ENCODE measurements at places on chromosomes 3 and 15.

DNA sequence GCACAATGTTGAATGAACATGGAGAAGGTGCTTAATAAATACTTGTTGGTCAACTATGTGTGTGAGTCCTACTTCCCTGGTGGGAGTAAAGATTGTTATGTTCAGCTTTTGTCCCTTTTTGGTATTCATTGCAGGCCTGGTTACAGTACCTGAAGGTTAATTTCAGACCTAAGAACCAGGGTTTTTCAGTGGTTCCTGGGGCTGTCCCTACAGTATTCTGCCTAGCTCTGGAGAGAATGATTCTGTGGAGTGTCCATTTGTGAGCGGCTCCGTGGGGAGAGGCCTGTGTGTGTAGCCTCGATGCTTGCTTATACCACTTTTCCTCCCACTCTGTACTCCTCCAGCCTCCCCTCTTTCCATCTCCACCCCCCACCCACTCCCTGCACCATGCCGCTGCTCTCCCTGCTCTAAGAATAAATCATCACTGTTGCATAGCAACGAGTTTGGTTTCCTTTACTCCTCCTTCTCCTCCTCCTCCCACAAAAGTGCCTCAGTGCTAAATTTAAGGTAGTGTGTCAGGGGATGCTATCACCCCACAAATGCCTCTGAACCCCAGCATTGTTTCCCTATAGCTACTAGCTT lies 150.6 kb upstream of the ROPN1 start:
- no peak for DNase-seq

DNA sequence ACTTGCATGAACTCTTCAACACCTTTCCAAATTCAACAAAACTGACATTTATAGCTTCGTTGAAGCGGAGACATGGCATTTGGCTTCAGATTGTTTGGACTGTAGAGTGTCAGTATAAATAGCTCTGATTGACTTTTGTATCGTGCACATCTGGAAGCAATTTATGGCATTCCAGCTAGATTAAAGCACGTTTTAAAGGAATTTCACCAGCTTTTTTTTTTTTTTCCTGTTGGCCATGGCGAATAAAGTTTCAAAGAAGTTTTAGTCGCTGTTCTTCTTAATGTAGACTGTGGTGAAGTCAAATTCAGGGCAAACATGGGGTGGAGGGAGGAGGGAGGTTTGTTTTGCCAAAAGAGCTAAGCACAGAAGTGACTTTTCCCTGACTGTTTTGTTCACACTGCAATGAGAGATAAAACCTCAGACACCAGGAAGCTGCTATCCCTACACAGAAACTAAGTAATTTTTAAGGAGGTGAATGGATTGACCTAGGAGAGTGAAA lies 391.0 kb upstream of the RARB start:
- DNase-seq, result no peak

GRCh38 chr3:111339017-111339416 lies 203.0 kb upstream of the CD96 start:
- DNase-seq, result no peak

DNA sequence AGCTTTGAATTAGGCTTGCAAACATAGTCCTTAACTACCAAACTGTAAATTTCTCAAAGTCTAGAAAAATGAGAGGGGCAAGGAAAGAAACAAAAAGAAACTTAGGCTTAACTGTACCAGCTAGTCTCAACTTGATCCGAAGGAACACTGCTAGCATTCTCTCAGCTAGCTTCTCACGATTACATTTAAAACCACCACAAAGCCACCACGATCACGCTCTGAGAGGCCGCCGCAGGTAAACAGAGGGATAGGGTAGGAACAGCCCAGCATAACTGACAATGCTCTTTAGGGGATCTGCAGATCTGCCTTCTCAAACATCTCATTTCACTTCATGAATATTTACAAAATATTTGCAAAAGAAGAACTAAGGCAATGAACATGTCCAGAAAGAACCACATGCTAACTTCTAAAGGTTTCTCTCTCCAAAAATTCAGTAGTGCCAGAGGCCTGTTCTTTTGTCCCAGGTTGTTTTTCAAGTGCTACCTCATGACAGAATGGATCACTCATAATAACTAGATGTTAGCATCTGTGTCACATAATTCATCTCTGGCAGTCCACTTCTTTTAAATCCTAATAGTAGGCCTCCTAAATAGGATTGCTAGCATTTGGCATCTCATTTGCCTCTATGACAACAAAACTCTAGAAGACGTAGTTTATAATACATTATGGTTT lies 18.9 kb downstream of the VGLL4 start:
- no peak for DNase-seq

GRCh38 chr3:185586686-185587039 lies 568 bp downstream of the SENP2 start:
- no peak for DNase-seq

- DNase-seq, result no peak
These were observed 252.4 kb downstream of the FHIT start for GRCh38 chr3:60998858-60999257.

- peak; percentile 96 for DNase-seq
These were observed 6.4 kb downstream of the CELSR3 start for GRCh38 chr3:48656061-48656840.

GRCh38 chr15:100760357-100760903 lies 119.2 kb upstream of the ALDH1A3 start:
- no peak for DNase-seq

GRCh38 chr15:78047761-78048627 lies 29.5 kb downstream of the TBC1D2B start:
- no peak for DNase-seq

DNA sequence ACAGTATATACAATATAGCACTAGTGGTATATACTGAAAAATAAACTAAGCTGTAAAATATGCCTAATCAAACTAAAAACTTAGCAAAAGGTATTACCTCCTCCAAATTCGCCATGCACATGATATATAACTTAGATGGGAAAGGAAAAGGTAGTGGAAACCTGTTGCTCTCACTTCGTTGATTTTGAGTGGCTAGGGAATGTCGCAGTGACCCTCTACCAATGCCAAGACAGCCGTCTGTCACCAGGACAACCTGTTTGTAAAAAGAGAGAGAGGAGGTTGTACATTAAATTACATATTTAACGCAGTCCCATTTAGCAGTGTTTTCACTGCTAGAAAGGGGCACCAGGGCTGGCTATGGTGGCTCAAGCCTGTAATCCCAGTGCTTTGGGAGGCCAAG lies 11.3 kb downstream of the INTS14 start:
- DNase-seq, result no peak

DNA sequence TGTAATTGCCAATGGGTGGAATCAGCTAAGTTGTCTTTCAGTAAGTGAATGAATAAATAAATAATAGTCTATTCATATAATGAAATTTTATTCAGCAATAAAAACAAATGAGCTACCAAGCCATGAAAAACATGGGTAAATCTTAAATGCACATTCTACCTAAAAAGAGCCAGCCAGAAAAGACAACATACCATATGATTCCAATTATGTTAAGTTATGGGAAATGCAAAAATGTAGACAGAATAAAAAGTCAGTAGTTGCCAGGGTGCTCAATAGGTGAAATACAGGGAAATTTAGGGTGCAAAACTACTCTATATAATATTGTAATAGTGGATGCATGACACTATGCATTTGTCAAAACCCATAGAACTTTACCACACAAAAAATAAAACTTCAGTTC lies 277.2 kb upstream of the EPHA6 start:
- no peak for DNase-seq

GRCh38 chr15:89578146-89578545 lies 2.9 kb downstream of the TICRR start:
- no peak for DNase-seq

- no peak for DNase-seq
These were observed 11.5 kb upstream of the TRPM7 start for GRCh38 chr15:50698101-50698500.

- no peak for DNase-seq
These were observed 167.2 kb upstream of the KCNMB2 start for GRCh38 chr3:178369006-178369405.

DNA sequence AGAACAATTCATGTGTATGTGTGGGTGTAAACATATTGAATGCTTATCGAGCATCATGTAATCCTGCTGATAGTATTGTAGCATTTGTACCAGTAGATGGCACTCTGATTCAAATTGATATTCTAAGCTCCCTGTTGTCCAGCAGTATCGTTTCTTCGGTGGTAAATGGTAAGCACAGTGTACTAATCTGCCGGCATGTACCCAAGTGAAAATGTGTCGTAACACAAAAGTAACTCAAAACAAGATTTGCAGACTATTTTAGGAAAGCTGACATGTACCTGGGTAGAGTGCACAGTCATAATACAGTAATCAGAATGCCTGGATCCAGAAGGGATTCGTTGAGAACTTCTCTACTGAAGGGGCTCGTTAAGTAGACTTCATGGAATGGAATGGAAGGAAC lies 31.7 kb upstream of the MNS1 start:
- peak; percentile 22 for DNase-seq

- DNase-seq, result no peak
These were observed 108.5 kb upstream of the PFN2 start for GRCh38 chr3:150079029-150079739.

DNA sequence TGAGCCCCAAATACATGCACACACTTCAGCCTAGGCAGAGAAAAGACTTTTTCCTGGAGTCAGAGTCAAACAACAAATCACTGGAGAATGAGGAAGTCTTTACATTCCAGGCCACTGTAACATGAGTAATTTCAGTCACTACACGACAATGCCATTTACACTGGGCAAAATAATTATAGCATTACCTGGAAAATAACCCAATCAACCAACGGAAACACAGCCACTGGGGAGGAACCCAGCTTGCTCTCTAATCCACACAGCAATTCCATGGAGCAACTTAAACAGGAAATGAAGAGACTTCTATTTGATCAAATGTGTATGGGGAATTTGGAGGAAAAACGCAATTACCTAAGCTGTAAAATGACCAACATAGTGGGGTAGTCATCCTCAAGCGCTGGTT lies 15.2 kb downstream of the FSTL1 start:
- DNase-seq, result no peak

GRCh38 chr3:177341736-177342419 lies 144.6 kb upstream of the TBL1XR1 start:
- no peak for DNase-seq

DNA sequence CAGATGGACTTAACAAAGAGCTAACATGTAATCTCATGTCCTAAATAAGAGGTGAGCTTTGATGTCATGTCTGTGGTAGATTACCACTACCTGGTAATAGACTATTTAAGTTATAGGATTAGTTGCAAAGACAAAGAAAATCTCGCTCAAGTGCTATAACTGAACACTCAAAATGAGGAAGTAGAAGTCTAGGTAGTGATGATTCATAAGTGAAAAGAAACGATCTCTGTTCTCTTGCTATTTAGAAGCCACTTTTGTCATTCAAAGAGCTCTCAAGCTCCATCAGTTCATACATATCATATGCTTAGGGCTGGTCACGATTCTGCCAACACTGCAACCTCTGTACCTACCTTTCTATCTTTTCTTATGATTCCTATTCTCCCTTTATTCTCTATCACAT lies 110.9 kb downstream of the EDEM1 start:
- peak; percentile 32 for DNase-seq

DNA sequence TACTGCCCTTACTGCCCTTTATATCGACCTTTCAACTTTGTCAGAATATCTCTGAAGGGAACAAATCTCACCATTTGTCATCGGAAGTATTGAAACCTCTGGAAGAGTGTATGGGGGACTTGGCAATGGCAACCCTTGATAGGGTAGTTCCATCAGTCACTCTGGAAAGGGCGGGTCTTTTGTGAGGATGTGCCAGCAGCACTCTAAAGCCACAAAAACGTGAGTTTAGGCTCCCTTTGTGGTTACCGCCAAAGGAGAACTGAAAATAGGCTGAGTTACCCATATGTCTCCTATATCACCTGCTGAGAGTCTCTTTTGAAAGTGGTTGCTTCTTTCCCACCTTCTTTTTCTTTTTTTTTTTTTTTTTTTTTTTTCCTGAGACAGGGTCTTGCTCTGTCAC lies 296.8 kb upstream of the CHRM5 start:
- DNase-seq, result peak; percentile 25

- DNase-seq, result no peak
These were observed 8.4 kb downstream of the PARP14 start for GRCh38 chr3:122688996-122689395.

DNA sequence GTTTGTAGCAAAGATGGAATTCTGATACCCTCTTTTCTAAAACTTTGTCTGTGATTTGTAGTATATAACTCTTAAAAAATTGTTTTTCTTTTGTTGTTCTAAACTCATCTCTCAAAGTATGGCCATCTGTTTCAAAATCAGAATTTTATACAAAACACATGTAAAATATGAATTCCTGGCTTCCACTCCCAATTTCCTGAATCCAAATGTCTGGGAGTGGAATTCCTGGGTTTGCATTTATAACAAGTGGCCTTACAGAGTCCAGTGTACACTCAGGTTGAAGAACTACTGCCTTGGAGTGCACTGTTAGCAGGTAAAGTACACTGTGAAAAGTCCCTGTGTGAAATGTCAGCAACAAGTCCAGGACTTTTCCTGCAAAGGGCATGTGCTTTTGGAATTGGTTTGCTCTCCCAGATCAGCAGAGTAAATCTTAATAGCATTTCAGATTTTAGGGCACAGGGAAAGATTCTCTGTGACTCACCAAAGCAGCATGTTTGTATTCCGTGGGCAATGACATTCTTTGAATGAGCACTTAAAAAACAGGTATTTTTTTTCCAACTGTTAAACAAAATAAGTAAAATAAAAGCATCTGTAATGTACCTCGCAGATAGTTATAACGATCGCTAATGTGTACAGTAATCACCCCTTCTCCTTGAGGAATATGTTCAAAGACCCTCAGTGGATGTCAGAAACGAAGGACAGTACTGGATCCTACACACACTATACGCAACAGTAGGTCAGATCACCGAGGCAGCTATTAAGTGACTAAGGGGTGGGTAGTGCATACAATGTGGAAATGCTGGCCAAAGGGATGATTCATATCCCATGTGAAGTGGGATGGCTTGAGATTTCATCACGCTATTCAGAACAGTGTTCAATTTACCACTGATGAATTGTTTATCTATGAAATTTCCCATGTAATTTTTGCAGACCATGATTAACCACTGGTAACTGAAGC lies 2.0 kb upstream of the CLDN16 start:
- DNase-seq, result no peak

GRCh38 chr15:101322854-101323477 lies 27.9 kb upstream of the SNRPA1 start:
- no peak for DNase-seq

GRCh38 chr15:66033143-66033542 lies 163.9 kb downstream of the RAB11A start:
- no peak for DNase-seq

DNA sequence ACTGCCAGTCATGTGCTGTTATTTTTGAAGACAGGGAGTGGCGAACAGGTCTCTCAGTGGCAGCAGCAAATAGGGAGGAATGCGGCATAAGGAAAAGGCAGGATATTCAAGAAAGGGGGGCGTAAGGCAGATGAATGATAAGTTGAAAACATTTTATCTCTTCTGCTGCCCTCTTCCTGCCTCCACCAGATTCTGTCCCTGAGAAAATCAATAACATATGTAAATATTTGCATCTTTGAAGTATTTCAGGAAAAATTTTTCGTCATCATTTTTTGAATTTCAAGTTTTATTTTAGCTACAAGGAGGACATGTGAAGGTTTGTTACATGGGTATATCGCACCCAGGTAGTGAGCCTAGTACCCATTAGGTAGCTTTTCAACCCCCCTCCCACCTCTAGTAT lies 616.7 kb downstream of the MCTP2 start:
- DNase-seq, result no peak

Measured in GM12891 (cell line).